ENCODE measurements at places on chromosomes 3 and 15.

- no peak for DNase-seq
Measured at GRCh38 chr3:186824430-186825139, 17.9 kb upstream of the ADIPOQ start.

GRCh38 chr3:53489787-53490458, 4.5 kb upstream of the CACNA1D start:
- DNase-seq: no peak

DNA sequence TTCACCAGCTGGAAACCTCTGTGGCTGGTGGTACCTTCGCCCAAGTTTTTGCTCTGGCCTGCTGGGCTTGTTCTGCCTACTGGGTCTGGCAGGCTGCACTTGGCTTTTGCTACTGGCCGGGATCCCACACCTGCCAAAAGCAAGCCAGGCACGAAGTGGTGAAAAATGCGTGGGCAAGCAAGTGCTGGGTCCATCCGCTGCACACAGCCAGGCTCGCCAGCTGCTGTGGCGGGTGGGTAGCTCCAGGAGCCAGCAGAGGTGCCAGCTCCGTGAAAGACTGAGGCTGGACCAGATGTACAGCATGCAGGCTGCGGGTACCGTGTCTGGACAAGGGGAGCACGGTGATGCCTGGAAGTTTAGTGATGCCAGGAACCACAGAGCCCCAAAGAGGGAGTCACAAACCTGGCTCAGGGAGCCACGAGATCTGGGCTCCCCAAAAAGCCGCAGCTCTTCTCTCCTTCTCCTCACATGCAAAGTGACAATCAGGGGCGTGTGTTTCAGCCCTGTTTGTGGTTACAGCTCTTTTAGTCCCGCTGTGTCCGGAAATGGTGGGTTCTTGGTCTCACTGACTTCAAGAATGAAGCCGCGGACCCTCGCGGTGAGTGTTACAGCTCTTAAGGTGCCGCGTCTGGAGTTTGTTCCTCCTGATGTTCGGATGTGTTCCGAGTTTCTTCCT, 1455.6 kb upstream of the GBE1 start:
- DNase-seq: no peak

DNA sequence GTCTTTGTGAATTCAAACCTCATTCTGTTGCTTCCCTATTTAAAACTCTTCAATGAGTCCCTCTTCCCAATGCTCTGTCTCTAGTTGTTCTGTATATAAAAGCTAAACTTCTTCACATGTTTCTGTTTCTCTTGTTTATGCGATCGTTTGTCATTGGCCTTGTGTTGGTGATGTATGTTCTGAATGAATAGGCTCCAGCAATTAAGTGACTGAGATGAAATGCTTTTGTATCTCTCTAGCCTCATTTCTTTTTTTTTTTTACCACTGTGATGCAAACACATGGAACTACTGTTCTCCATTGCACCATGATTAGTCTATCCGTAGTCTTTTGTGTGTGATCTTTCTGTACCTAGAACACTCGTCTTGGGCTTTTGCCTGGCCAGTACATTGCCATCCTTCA, 380.5 kb upstream of the TPRG1 start:
- DNase-seq: no peak

GRCh38 chr3:32890420-32891276, 60.8 kb upstream of the CCR4 start:
- DNase-seq: no peak

DNA sequence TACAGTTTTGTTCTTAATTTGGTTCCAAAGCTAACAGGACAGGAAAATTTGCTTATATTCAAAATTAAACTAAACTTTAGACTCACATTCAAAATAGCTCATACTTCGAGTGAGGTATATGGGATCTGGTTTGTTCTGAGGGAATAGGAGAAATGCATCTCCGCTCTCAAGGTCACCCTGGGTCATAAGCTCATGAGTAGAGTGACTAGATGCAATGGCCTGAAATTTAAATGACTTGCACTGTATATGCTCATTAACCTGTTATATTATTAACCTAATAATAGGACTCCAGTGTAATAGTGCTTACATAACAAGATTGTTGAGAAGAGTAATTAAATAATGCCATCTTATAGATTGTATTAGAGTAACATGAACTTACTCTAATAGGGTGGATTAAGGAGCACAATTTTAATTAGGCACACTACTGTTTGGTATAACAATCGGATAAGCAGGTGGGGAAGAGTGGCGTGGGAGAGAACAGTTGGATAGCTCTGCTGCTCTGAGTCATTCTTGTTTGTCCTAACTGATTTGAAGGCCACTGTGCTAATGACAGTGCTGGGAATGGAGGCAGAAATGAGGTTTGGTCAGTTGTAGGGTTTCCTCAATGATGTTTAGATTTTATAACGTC, 5.2 kb downstream of the NKTR start:
- DNase-seq: no peak

GRCh38 chr15:78438619-78439285, 736 bp downstream of the IREB2 start:
- DNase-seq: no peak

DNA sequence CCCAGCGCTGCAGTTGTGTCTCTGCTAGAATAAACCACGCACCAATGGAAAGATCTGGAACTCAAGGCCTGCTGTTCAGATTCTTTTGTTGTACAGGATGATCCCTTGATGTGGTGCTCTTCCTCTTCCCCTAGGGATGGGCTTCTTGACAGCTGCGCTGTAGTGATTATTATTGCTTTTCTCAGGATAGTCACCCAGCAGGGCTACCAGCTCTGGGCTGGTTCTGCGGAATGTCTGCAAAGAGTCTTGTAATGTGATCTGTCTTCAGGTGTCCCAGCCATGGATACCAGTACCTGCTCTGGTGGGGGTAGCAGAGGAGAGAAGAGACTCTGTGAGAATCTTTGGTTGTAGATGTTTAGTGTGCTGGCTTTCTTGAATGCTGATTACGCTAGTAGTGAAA, 974.2 kb downstream of the NSUN3 start:
- no peak for DNase-seq

DNA sequence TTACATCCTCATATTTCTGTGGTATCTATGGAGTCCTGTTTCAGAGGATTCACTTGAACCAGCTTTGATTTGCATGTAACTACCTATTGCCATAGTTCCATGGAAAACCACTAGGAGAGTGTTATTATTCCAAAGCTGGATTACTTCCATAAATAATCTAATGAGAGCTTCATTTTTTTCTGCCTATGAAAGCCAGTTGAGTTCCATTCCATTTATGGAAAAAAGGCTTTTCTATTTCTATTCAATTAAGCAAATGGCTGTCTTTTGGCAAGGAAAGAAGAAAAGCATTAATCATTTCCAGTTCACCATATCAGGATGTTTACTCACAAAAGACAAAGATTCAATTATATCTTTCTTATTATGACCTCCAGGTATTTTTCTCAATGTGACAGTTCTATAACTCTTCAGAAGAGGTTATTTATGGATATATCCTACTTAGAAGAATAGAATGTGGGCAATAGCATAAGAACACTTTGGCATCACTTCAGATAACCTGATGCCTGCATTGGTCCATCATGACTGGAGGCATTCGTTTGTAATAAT, 259.9 kb upstream of the ZPLD1 start:
- no peak for DNase-seq

DNA sequence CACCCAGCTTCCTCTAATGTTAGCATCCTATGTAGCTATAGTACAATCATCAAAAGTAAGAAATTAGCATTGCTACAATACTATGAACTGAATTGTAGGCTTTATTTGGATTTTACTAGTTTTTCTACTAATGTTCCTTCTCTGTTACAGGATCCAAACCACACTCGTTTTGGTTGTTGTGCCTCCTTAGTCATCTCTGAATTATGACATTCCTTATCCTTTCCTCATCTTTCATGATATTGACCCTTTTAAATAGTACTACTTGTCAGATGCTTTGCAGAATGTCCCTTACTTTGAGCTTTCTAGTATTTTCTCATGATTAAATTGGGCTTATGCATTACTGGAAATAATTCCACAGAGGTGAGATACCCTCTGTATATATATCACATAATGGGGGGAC, 265.4 kb downstream of the VPS13C start:
- DNase-seq: no peak

Measured in HL-60 (cell line).